Astrocyte (in vitro differentiated cells and primary cell): ENCODE measurements at places on chromosomes 12 and 14. TPM values are rescaled to one million over a fixed set of nuclear protein-coding genes. Genes with fewer than 3 reads are reported as not detected.

- DNase-seq: no peak
These were observed 2.3 kb downstream of the TCL1A start for GRCh38 chr14:95711476-95712176.

DNA sequence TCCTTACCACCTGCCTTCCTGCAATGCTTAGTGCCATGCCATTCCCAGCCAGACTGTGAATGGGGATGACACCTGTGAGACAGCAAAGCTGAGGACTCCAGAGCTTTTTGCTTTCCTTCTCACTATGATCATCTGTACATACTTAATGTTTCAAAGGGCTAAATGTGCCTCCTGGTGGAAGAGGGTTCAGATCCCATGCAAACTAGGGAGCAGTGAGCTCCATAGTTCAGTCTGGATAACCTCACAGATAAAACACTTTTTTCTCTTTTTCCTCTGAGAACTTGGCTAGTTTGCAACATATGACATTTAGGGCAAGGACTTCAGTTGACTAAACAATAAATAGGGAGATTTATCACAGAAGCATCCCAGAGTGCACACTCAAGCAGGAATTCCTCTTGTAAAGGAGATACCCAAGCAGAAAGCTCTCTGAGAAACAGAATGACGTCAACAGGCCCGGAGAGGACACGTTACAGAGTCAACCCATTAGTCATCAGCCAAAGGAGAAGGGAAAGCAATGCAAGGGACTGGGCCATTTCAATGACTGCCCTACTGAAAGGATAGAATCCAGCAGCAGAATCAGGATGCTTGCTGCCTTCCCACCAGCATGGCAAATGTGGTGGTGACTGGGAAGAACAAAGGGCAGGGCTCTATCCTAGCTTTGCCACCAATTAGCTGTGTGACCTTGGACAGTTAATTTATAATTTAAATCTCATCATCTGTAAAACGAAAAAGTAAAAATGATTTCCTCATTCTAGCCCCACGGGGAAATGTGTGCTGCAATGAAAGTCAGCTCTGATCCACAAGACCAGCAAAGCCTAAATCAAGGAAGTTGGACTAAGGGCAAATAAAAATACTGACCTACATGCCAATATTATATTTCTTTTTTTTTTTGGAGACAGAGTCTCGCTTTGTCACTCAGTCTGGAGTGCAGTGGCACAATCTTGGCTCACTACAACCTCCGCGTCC, 80.8 kb upstream of the ACTN1 start:
- peak; percentile 98 for DNase-seq

The ANKRD33 gene
- not detected in 2 replicates for total RNA-seq

The KRT6C gene
- total RNA-seq: not detected in 2 replicates

The NGB gene
- total RNA-seq: not detected in 2 replicates

The MMP17 gene
- 5.6 and 8.4 TPM in 2 replicates for total RNA-seq

- DNase-seq: no peak
These were observed 76.5 kb downstream of the TGFB3 start for GRCh38 chr14:75905147-75905904.

- DNase-seq: no peak
These were observed 462.5 kb downstream of the AEBP2 start for GRCh38 chr12:19901841-19902240.

- no peak for DNase-seq
These were observed 859.1 kb upstream of the FLRT2 start for GRCh38 chr14:84670796-84671195.

- DNase-seq: no peak
These were observed 341.0 kb upstream of the FKBP4 start for GRCh38 chr12:2453761-2454090.

The SLC7A8 gene
- 4.0 and 6.5 TPM in 2 replicates for total RNA-seq

- peak; percentile 66 for DNase-seq
These were observed 1.4 kb downstream of the NFKBIA start for GRCh38 chr14:35403114-35403602.

The PSMA6 gene
- total RNA-seq: 210 and 225 TPM in 2 replicates

The LHX5 gene
- 0.25 TPM in 1 of 2 replicates, not detected in the other for total RNA-seq

The ITPR2 gene
- total RNA-seq: 24.4 and 24.8 TPM in 2 replicates

The KCNMB4 gene
- total RNA-seq: 8.3 and 10.5 TPM in 2 replicates

- no peak for DNase-seq
These were observed 28.9 kb upstream of the EML1 start for GRCh38 chr14:99764222-99764706.

DNA sequence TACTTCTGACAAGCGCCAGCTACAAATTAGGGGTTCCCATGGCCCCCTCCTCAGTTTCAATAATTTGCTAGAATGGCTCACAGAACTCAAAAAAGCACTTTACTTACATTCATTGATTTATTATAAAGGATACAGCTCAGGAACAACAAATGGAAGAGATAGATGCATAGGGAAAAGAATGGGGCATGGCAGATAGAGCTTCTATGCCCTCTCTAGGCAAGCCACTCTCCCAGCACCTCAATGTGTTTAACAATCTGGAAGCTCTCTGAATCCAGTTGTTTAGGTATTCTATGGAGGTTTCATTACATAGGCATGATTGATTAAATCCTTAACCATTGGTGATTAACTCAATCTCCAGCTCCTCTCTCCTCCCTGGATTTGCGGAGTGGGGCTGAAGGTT, 184.5 kb upstream of the DAAM1 start:
- no peak for DNase-seq

- DNase-seq: no peak
These were observed 4.7 kb downstream of the CLEC2D start for GRCh38 chr12:9674226-9674590.

GRCh38 chr14:38758661-38759060, 344.4 kb downstream of the SEC23A start:
- DNase-seq: no peak

GRCh38 chr14:99677231-99678140, 6.6 kb upstream of the CYP46A1 start:
- DNase-seq: peak; percentile 43

DNA sequence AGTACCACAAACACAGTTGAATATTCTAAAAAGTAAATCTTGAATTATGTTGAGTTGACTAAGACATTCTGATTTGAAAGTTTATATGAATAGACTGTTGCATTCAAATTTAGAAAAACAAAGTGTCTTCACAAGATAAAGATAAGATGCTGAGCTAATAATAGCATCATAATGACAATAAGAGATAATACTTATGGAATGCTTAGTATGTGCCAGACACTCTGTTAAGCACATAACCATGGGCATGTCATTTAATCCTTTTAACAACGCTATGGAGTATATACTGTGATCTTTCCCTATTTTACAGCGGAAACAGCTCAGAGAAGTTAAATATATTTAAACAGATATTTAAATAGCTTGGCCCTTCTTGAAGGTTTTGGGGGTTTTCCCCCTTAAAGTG, 163.4 kb downstream of the SRGAP1 start:
- peak; percentile 34 for DNase-seq

The STON2 gene
- total RNA-seq: 39.7 and 52.9 TPM in 2 replicates

DNA sequence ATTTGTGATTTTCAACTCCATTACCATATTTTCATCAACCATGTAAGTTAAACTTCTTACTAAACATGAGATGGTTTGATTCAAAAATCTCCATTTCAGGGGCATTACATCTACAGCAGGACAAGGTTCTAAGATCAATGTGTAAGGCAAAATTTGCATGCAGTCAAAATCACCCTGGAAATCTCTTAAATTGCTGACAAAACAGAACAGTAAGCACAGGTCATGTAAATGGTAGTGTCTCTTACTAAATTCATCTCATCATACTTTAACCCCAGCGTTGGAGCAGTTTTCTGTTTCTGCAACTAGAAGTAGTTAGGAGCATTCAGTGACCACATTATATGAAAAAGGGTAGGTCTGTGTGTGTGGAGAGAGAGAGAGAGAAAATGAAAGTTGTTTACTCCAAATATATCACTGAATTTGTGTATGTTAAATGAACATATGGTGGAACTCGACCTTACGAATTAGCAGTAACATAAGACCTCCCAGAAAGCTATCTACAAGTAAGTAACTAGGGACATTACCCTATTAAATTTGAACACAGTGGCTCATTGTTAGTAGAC, 227.5 kb downstream of the SSPN start:
- no peak for DNase-seq

The RHOJ gene
- total RNA-seq: 29.6 and 34.5 TPM in 2 replicates
